ENCODE measurements at places on chromosomes 1 and 21.

- DNase-seq, result no peak
Observed at GRCh38 chr1:246476771-246477170, 30.3 kb downstream of the SMYD3 start.

DNA sequence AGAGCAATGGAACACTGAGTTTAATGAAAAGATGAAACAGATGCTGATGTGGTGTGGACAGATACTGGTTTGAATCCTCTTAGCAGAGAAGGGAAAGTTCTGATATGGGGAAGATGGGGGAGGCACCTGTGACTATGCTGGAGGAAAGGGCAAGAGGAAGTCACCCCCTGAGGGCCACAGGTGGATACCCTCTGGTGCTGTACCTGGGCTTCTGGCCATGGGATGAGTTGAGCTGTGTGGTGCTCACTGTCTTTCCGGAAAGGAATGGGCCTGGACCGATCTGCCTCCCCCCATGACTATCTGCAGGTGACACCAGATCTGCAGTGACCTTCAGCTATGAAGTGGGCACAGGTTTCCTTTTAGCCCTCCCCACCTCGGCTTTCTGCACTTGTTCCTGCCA is 52.4 kb downstream of the IER5 start:
- DNase-seq, result no peak

DNA sequence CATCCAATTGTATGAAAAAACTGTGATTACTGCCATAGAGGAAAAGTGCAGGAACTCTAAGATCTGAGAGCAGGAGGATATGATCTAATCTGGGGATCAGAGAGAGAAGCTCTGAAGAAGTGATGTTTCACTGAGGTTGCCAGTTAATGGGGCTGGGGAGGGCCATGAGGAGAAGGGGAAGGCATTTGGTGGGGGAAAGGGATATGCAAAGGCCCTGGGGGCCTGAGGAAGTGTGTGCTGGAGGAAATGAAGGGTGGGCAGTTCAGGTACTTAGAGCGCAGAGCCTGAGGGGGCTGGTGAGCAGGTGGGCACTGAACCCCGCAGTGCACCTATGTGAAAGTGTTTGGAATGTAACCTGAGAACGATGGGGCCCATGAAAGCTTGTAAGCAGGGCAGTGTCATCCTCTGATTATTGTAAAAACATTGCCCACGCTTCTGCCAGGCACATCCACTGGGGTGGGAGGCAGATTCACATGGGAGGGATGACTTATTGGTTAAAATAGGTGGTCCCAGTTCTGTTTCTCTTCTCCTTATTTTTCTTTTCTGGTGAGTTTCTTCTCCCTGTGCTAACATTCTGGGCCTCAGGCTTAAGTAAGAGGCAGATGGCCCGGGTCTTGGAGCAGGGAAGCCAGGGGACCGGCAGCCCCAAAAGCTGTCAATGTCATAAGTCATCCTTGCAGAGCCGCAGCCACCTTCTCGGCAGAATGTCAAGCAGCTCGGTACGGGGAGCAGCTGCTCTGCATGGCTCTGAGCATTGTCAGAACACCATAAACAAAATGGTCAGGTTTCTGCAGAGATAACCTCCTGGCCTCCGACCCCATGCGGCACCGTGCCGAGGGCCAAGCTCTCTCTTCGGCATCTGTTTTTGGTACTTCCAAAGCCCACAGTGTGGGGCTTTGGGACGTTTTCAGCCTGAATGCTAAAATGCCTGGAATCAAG is 492.0 kb upstream of the VAMP3 start:
- DNase-seq, result no peak

- DNase-seq, result no peak
Observed at GRCh38 chr1:197130677-197131304, 15.7 kb downstream of the ASPM start.

GRCh38 chr21:39022466-39022862 is 160.8 kb downstream of the PSMG1 start:
- no peak for DNase-seq

DNA sequence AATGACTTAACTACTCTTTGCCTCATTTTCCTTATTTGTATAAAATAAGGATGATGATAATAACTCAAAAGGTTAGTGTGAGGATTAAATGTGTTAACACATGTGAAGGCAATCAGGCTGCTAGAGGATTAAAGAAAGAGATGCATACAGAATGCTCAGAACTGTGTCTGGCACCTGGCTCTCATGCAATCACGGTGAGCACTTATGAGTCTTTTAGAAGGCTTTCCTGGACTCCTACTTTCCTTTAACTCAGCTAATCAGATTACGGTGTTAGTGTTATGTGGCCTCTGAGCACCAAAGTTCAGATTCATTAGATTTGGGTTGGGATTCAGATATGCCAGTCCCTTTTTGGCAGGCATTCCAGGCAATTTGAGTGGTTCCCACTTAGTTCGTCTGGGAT is 311.6 kb upstream of the USP24 start:
- DNase-seq, result no peak

GRCh38 chr1:3063379-3064295 is 5.4 kb upstream of the PRDM16 start:
- no peak for DNase-seq

DNA sequence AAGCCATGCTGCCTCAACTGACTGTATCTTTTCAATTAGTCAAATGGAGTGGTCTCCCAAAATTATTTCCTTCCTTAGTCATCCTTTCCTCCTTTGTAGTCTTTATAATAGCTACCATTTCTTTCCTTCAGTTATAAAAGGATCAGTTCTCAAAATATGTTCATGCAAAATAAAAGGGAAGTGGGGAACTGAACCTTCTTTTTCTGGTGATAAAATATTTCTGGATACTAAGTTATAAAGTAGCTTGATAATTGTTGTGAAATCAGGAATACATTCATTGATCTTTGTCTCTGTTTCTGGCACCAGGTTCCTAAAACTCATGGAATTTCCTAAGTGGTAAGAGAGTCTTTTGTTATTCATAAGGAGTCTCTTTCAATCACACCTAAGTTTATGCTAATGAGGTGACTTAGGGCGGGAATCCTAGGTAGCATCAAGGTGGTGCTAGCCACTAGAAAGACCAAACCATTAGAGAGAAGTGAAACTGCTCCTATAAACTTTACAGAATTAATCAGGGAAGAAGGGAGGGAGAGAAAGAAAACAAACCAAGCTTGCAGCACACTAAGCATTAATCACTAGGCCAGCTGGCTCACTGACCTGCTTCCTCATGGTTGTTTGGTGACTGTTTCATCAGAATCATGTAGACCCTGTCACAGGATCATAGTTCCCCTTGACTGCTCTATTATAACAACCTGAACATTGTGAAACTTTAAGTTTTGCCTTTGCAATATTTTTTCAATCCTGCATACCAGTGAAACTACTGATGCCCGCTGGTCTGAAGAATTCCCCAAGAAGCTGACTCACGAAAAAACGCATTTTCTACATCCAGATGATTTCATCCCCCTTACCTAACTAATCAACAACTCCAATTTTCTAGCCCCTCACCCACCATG is 161.6 kb upstream of the PTBP2 start:
- DNase-seq, result no peak

DNA sequence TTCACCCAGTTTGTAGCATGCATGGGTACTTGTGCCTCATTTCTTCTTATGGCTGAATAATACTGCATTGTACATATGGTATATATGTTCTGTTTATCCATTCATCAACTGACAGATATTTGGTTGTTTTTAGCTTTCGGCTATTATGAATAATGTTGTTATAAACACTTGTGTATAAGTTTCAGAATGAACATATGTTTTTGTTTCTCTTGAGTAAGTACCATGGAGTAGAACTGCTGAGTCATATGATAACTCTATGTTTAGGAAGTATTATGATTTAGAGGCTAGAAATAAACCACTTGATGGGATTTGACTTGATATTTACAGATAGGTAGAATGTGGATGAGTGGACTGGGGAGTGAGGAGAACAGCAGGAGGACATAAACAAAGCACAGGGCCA is 48.6 kb downstream of the WNT2B start:
- no peak for DNase-seq

DNA sequence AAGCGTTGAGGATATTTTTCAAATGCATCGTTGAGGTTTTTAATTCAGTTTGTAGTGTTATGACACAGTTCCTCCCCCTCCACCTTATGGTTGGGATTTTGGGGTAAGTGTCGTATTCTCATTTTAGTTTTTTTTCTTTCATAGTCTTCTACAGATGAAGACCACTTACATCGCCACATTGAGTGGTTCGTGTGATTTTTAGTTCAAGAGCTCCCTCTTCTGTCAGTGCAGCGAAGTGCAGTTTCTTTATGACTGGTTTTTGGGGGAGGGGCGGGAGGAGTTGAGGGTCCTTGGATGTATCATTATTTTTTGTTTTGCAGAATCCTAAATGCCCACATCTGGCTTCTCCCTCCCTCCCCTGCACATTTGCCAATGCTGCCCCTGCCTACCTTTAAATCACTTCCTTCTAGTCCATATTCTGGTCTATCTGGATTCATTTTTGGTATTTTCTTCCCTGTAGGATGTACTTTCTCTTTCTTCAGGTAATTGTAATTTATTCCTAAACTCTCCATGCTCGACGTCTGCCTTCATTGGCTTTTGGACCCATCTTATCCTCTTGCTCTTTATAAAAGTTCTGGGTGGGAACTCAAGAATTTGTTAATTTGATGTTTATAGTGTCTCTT is 433.1 kb downstream of the CAMTA1 start:
- no peak for DNase-seq

DNA sequence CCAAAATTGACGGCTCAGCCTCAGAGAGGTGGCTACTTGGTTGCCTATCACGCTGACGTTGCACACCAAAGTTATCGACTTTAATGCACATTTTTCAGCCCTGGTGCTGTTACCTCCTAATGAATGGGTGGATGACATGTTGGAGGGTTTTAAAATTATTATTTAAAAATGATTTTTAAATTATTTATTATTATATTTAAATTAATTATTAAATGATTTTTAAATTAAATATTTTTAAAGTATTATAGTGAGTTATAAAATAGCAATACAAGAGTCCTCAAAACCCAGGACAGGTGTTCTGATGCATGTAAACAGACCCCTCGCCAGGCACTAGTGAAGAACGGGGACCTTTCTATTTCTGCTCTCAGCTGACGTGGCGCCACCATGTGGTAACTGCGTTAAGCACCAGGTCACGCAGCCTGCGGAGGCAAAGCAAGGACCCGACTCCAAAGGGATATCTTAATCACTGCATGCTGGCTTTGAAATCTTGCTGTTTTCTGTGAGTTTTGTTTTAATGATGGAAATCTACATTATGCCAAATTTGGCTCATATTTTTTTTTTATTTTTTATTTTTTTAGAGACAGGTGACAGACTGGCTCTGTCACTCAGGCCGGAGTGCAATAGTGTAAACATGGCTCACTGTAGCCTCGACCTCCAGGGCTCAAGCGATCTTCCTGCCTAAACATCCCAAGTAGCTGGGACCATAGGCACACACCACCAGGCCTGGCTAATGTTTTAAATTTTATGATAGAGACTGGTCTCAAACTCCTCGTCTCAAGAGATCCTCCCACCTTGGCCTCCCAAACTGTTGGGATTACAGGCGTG is 22.6 kb downstream of the CASP9 start:
- no peak for DNase-seq

DNA sequence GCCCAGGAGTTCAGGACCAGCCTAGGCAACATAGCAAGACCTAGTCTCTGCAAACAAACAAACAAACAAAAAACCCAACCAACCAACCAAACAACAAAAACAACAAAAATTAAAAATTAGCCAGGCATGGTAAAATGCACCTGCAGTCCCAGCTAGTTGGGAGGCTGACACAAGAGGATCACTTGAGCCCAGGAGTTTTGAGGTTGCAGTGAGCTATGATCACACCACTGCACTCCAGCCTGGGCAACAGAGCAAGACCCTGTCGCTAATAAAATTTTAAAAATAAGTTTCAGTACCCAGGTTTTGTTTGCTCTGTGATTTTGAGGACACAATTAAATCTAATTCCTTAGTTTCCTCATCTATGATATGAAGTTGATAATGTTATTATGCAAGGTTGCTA is 201.3 kb downstream of the SLC45A1 start:
- no peak for DNase-seq

DNA sequence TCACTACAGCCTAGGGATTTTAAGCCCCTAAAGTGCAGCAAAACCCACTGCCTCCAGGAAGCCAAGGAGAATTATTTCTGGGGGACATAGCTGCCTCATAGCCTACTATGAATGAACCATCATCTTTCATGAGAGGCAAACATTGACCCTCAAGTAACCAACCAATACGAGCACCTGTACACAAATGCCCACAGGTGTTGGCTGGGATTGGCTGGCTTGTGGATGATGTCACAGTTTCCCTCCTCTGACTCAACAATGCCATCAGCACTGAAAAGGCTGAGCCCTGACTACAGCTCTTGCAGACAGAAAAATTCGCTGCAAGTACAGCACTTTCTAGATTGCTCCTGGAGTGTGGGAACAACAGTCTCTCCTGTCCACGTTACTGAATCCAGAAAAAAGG is at the start of gene HMGB4:
HMGB4 (plus strand) TSS at position 301 of the 400 bp plus-strand sequence. CDS start 113 bp downstream, outside the sequence.
- no peak for DNase-seq

DNA sequence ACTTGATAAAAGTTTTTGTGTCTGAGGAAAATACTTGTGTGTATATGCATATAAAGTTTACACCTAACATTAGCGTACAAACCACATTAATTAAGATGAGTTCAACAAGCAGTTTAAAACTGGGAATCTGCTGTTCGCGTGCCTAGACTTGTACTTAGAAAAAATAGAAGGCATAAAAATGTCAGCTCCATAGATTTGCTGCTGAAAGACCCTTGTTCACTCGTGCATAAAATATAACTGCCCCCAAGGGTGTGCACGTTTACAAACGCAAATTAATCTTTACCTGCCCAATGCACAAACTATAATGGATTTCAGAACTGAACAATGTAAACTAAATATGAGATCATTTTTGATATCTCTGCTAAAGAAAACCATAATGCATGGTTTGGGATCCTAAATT is 392.3 kb upstream of the ADGRL2 start:
- no peak for DNase-seq

DNA sequence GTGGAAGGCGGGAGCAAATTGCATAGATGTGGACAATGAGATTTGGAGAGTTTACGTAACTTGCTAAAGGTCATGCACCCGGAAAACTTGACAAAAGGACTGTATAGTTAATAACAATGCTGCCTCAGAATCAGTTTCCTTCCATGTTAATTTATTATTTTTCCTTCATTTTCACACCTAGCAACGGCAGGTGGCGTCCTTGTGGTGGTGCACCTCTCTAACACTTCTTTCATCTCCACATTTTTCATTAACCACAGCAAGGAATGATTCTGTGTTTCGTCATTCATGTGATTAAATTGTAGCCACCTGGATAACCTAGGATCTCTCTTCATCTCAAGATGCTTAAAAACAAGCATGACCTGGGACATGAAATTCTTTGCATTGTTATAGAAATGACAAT is 2133.0 kb downstream of the NCAM2 start:
- DNase-seq, result no peak

Data from stimulated activated CD8-positive, alpha-beta memory T cell treated with anti-CD3 and anti-CD28 coated beads, Interleukin-15, amount 100 ng/mL, for 24 hours (primary cell).